ENCODE measurements at places on chromosomes 2 and 18.

DNA sequence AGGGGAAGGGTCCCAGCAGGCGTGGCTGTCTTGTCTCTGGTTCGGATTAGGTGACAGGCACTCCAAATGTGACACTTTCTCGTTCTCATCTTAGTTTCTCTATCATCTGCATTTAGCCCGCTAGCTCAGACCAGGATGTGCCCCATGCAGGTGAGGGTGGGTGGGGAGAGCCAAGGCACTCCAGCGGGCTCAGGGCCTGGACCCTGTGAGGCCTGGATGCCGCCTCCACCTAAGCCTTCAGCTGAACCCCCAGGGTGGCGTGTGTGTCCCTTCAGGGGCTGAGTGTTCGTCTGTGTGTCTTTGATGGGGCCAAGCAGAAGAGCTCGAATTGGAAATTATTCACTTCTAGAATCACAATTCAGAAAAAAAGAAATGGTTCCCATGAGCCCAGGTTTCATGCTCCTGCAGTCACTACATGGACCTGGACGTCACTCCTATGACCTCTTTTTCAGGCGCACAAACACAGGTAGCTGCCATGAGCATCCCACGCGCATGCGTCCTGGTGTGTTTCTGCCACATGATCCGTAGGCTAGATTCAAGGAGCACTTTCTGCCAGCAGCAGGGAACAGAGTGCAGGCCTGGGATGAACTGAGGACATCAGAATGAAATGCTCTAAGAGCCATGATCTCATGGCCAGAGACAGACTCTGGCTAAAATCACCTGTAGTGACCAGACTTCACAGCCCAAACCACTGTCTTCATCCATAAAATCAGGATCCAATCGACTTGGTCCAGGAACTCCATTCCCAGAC lies 25.8 kb downstream of the CIDEA start:
- DNase-seq, result no peak

DNA sequence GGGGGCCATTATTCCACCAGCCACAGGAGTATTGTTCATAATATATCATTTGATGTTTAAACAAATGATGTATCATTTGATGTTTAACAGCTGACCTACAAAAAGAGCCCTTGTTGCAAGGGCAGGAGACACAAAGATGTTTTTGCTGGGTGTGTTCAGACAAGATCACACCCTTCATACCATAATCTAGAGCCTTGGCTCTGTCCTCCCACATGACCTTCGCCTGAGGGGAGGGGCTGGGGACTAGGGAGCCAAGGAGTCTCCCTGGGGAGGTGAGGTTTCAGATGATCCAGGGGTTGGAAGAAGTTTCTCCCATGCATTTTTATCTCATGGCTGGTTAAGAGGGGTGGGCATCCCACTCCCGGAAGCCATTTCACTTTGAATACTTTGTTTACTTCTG lies 33.5 kb downstream of the CDC42EP3 start:
- no peak for DNase-seq

DNA sequence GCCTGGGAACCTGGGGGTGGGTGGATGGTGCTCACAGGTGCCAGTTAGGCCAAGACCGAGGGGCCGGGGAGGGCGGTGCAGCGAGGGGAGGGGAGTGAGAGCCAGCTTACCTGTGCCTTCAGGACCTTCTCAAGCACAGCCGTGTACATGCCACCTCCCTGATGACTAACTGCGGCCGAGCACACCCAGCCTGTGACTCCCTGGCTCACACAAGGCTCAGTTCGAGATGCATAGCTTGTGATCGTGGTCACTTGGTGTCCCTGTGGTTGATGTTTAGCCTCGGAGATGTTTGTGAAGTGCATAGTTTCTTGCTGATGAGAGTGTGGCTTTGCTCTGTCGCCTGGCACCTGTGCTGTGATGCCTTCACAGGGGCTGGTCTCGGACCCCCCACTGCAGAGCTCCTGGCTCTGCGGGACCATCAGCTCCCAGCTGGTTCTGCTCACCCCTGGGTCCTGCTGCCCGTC lies 84.5 kb upstream of the ODC1 start:
- DNase-seq, result no peak

DNA sequence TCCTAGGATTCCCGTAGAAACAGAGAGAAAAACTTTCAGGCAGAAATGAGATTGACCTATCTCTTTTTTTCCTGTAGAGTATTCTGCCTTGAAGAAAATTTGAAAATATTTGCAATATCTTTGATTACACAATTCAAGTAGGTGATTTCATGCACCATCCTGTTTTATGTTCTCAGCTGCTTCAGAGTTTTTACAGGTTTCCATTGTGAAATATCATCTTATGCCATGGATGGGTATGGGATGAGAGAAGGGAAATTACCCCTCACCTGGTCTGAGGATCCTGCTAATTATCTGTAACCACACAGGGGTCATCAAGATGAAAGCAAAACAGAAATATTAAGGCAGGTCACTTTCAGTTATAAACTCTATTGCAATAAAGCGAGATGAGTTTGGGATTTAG lies 264.8 kb downstream of the TXNL1 start:
- DNase-seq, result no peak

GRCh38 chr2:9211496-9211895 lies 4.9 kb downstream of the ASAP2 start:
- DNase-seq, result no peak

DNA sequence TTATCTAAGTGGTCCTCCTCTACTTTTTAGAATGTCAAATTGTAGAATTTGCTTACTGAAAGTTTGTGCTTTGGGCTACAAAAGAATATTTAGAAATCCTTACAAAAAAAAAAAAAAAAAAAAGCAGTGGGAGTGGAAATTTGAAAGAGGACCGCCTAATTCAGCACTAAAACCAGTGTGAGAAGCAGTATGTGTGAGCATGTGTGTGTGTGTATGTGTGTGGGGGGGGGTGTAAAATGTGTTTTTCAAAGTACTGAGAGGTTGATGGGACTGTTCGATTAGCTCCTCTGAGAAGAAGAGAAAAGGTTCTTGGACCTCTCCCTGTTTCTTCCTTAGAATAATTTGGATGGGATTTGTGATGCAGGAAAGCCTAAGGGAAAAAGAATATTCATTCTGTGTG lies at the start of gene VIT:
Gene VIT (plus strand): TSS at position 175 of the 400 bp plus-strand sequence. CDS start 19,664 bp downstream, outside the sequence.
- no peak for DNase-seq

DNA sequence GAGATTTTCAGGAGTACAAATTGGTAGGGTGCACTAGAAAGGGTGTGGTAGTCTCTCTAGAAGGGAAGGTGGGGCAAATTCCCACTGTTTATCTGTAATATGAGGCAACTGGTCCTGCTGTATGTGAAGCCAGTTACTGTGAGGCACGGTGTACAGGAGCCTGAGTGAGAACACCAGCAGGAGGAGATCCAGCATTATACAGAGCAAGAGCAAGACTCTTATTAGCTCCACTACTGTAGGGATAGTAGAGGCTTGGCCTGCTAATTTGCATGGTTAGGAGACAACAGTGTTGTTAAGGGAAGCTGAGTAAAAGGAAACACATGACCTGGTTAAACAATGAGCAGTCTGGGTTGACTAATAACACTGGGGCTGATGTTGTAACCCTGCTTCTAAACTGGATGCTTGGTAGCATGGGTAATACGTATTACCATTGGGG lies 76.3 kb upstream of the WDSUB1 start:
- no peak for DNase-seq

GRCh38 chr2:35410431-35411061 lies 945.0 kb upstream of the CRIM1 start:
- DNase-seq, result peak; percentile 63

DNA sequence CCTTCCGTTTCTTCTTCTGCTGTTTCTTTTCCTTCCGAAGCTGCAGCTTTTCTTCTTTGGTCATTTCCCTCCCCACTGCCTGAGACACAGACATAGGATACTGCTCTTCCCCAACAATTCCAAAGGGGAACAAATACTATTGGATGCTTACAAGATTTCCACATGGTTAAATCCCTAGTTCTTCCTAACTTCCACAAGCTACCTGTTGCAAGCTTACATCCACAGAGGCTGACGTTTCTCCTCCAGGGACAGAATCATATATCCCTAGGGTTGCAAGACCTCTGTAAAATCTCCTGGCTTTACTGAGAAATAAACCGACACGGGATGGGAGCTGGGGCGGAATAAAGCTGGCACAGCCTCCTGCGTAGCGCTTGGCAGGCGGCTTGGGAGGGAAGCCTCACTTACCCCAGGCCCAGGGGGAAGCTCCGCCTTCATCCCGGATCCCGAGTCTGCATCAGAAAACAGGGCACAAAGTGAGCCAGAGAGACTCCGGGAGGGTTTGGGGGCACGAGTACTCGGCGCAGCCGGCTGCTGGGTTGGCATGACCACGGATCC lies 590 bp downstream of the EIF2B4 start:
- no peak for DNase-seq

- no peak for DNase-seq
Observed at GRCh38 chr2:14517731-14518130, 114.8 kb upstream of the LRATD1 start.

DNA sequence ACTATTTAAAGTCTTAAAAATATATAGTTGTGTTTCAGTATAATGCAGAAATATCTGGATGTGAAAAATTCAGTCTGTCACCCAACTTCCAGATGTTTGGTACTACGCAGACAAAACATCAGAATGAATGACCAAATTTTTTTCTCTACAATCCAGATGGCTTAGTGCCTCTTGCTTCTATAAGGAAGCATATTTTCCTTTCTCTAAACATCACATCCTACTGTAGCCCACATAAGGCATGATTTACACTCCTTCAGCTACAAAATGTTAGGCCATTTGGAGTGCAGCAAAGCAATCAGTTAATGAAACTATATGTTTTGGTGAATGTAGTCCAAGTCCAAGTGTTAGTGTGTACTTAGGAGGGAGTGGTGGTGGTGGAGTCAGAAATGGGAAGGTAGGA lies 162.9 kb upstream of the SIX2 start:
- DNase-seq, result no peak

- DNase-seq, result no peak
Observed at GRCh38 chr2:26477126-26477910, 606 bp downstream of the OTOF start.

DNA sequence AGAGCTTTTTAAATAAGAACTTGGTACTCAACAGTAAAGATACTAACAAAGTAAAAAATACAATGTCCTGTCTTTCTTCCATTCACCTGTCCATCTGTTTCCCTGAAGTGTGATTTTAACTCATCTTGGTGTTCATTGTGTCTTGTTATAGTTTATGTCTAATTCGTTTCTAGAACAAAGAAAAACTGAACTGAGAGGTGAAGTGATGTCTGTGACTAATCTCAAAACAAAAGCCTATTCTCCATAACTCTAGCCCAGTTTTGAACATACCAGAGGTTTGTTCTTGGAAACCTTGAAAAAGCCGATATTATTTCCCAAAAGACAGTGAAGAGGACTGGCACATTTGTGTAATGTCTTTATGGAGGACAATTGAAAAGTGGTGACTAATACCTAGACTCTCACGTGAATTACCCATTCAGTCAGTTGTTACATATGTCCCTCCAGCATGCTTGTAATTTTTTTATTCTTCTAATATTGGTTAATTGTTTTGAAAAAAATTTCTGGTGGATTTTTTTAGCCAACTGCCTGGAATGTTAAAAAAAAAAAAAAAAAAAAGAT lies 725.8 kb downstream of the SATB2 start:
- no peak for DNase-seq

- DNase-seq, result no peak
Observed at GRCh38 chr2:202018950-202019349, 14.7 kb upstream of the FZD7 start.

GRCh38 chr2:74278176-74278575 lies 65.0 kb downstream of the SLC4A5 start:
- DNase-seq, result no peak

GRCh38 chr2:107174171-107174570 lies 288.2 kb upstream of the ST6GAL2 start:
- no peak for DNase-seq

- no peak for DNase-seq
Observed at GRCh38 chr2:162113776-162114168, 38.3 kb downstream of the GCG start.

DNA sequence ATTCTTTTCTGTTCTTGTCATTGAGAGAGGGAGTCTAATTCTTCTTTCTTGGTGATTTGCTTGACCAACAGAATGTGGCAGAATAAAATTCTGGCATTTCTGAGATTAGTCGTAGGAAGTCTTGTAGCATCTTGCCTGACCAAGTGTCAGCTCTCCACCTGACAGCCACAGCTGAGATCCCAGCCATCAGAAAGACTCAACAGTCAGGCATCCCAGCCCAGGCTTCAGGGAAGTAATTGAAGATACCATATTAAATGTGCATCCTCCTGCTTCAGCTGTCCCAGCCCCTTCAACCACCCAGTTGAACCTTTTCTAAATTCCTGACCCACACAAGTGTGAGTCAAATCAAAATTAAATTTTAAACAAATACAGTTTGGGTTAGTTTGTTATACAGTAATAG lies 208.3 kb downstream of the PIK3C3 start:
- no peak for DNase-seq

GRCh38 chr2:193946806-193947205 lies 1710.2 kb upstream of the SLC39A10 start:
- DNase-seq, result no peak

DNA sequence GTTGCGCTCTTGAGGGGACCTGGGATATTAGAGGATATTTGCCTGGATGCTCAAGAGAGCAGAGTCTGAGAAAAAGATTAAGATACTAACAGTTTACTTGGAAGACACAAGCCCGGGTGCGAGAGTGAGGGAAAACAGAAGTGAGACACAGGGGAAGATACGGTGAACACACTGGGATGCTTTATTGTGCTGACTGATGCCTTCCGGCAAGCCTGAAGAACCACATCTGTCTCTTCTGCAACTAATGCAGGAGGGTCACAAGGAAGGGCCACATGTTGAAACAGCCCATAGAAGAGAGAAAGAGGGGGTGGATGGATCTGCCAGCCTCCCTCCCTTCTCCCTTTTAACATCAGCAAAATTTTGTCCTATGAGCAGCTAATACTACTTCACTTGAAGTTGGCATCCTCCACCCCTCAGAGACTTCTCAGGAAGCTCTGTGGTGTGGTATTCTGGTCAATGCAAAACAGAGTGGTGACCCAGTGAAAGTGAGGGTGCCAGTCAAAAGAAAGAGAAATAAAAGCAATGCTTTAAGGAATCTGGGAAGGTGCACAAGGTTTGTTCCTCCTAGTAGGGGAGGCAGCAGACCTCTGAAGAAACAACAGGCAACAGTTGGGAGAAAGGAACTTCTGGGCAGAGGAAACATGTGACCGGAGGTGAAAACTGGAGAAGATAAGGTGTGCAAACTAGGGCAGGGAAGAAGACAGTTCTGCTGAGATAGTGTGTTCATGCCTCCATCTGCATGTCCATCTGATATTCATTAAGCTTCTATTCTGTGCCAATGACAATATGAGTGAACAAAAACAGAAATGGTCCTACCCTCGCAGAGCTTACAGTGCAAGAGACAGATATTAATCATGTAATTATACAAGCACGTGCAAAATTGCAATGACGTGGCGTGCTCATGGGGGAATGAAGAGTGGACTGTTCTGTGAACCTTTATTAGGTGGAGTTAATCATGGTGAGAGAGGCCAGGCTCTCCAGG lies 107.1 kb downstream of the LYPD6B start:
- no peak for DNase-seq

Measured in hippocampal formation (tissue), 2 donors.